ENCODE measurements at places on chromosomes 11 and 22.
A peak's percentile ranks its signal among the peaks of the same experiment; 100 is the strongest.

DNA sequence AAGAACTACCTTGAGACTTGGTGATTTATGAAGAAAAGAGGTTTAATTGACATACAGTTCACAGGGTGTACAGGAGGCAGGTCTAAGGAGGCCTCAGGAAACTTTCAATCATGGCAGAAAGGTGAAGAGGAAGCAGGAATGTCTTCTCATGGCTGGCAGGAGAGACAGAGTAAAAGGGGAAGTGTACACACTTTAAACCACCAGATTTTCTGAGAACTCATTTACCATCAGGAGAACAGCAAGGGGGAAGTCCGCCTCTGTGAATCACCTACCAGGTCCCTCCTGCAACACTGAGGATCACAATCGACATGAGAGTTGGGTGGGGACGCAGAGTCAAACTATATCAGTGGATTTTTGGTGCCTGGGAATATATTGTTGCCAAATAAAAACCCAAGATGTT, 40.3 kb upstream of the OR5D13 start:
- no peak for DNase-seq

DNA sequence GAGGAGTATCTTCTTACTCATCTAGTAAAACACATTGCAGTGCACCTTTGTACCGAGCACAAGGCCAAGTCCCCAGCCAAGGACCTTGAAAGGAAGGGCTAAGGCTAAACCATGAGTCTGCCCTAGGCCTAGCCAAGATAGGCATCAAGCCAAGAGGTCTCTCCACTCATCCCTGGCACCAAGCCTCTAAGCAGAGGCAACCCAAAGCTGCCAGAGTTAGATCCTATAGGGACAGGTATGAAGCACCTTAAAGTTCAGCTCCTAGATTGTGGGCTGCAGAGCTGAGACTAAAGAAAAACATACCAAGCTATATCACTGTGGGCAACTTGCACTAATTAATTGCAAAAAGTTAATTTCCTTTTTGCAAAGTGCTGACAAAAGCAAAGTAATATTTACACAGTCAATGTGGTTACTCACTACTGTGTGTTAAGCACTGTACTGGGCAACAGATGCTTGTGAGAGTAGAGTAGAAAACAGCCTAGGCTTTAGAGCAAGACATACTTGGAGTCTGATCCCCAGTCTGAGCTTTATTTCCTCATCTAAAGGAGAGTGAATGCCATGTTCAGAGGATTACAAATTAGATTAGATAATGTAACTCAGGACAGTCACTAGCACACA, 7.2 kb downstream of the COA4 start:
- DNase-seq, result no peak

DNA sequence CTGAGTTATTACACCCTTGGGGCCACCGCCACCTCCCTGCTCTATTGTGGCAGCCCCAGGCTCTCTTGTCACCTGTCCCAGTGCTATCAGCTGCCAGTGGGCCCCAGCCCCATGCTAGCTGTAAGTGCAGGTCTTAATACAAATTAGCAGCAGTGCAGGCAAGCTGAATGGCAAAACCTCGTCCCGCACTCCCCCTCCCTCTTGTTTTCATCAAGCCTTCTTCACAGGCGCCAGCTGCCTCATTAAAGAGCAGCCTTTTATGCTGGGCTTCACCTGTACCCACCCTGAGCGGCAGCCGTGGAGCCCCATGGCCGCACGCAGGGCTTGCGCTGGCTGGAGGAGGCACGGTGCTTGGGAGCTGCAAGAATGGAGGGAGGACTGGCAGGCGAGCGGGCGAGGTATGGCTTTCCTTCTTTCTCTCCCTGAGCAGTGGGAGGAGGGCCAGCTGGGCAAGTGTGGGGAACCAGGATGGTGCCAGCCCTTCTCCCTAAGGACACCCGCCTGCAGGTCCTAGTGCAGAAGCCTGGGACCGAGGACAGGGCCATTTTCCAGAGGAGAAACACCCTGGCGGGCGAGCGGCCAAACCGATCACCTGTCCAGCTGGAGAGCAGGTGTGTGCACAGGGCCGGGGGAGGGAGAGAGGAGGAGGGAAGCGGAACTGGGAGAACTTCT, 70.7 kb downstream of the FLI1 start:
- DNase-seq, result no peak

GRCh38 chr11:61851113-61851899, 23.2 kb downstream of the FADS2 start:
- DNase-seq, result no peak

- no peak for DNase-seq
Observed at GRCh38 chr11:6771926-6772893, at the start of gene OR2AG2. OR2AG2 (minus strand) TSS chr11:6771976; CDS start chr11:6768957, 3,019 bp downstream.

DNA sequence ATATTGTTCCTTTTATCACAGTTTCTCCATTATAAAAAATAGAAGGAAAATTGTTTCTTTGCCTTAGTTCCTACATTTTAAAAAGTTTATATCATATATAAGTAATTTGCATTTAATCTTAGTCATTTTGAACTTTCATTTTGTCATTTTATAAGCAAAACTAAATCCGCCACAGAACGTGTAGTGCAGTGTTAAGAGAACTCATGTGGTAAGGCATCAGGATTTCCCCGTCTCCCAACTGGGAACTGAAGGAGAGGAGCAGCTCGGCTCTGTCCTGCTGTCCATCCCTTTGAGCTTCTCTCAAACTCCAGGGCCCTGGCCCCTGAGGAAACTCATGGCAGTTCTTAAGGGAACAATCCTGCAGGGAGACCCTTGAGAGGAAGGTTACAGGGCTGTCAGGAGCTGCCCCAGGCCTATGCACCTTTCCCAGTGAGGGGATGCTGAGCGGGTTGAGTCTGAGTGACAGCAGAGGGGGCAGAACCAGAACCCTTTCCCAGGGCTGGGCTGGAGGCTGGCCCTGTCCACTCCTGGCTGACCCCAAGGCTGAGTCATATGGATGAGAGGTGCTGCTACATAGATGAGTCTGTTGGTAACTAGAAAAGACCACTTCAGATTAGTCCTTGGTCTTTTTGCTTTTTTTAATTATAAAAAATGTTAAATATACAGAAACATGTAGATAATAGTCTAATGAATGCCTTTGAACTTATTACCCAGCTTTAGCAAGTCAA, 333.1 kb downstream of the TBC1D22A start:
- DNase-seq, result no peak

DNA sequence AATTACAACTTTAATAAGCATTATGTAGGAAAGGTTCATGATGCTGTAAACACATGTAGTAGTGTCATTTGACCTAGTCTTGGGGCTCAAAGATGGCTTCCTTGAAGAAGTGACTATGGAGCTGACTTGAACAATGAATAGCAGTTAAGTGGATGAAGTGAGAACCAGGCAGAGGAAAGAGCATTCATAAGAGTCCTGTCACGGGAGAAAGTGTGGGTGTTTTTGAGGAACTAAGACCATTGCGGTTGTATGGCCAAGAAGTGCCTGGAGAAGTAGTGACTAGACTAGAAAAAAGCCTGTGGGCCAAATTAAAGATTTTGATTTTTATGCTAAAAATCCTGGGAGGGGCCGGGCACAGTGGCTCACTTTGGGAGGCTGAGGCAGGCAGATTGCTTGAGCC, 7.2 kb upstream of the IL18BP start:
- DNase-seq, result no peak

GRCh38 chr22:27747396-27748221, 53.9 kb downstream of the MN1 start:
- DNase-seq, result no peak

DNA sequence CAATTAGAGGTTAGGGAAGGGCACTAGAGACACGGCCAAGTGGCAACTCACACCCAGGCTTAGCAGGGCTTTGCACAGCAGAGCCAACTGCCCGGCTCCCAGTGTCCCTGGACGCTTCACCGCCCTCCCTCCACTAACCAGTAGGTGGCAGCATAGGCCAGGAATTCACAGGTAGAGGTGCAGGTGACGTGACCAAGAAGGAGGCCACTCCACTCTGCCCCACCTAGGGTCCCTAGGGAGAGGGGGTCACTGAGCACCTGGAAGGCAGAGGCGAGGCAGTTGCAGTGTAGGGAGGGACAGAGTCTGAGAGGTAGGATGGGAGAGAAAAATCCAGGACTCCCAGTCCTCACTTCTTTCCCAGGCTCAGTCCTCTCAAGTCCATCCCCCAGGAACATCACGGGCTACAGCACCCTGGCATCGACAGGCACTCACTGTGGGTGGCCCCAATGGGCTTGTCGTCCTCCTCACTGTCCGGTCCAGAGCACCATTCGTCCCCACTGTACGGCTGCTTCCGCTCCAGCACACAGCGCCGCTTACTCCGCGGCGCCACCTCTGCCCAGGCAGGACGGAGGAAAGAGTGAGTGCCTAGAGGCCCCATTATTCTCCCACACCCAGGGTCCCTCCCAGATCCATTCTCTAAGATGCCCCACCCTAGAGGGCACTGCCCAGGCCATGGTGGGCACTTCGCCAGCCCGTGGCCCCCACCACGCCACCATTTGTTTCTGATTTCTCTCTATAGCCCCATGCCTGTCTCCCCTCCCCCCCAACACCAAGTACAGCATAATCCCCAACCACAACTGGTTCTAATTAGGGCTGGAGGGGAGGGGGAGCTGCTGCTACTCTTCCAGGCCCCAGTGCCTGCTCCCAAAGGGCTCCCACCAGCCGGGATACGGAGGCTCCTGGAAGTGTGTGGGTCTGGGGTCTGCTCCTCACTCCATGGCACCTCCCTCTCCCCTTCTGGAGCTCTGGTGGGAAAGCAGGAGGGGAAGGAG, 18.4 kb downstream of the BCL9L start:
- peak; percentile 10 for DNase-seq

GRCh38 chr11:119018074-119018938, at the start of the genes RPS25 and TRAPPC4:
RPS25 (minus strand) TSS chr11:119018343; CDS start chr11:119018284, 59 bp downstream.
TRAPPC4 (plus strand) TSS chr11:119018766; CDS start chr11:119018796, 30 bp downstream.
- DNase-seq, result peak; percentile 53

DNA sequence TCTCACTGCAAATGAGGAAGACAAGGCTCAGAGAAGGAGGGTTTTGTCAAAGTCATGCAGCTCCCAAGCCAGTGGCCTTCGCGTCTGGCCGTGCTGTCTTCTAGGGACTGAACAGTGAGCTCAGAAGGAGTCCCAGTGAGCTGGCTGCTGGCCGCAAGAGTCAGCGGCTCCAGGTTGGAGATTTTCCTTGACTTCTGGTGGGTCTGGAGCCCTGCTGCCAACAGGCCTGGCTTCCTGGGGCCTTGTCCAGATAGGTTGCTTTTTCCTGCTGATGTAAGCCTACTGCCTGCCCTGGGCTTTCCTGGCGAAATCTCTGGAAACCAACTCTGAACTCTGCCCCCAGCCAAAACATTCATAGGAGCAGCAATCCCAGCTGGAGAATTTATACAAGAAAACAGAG, 272.7 kb upstream of the CADM1 start:
- no peak for DNase-seq

GRCh38 chr11:68774194-68774585, 22.9 kb upstream of the TESMIN start:
- DNase-seq, result no peak

DNA sequence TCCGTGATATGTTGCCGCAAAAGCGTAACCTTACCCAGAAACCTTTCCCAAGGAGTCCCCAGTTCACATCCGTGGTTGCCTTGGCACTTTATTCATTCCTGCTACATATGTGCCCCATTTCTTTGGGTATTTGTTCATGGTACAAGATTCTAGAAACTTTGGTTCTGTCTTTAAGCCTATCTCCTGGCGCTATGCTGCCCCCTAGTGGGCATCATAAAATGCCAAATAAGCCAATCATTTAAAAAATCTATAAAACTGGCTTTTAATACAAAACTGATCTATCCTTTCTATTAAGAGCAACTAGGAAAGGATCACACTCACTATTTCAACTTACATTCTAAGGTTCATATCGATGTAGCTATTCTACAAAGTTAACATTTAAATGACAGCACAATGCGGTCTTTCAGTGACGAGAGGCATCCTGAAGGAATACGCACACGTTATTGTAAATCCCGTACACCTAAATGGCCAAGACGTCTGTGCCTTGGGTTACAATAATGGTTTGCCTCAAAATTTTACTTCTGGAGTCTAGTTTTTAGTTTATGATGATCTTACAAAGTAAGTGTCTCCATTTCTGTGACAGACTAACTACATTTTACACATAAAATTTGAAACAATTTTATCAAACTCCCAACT, 16.2 kb downstream of the PIWIL3 start:
- no peak for DNase-seq

DNA sequence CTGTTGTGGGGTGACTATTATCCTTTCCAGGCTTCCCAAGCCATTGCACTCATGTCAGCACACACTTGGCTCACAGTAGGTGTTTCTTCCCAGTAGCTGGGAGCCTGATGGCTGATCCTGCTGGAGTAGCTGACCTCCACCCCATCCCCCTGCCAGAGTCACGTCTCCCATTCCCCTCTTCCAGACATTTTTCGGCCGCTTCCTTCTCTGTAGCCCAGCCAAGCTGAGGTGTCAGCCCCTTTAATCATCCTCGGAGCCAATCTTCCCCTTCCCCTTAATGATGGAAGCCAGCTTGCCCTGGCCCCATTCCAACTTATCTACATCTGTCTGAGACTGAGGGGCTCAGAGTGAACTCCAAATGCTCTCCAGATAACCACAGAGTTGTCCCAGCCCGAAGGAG, 550.7 kb downstream of the MN1 start:
- no peak for DNase-seq

DNA sequence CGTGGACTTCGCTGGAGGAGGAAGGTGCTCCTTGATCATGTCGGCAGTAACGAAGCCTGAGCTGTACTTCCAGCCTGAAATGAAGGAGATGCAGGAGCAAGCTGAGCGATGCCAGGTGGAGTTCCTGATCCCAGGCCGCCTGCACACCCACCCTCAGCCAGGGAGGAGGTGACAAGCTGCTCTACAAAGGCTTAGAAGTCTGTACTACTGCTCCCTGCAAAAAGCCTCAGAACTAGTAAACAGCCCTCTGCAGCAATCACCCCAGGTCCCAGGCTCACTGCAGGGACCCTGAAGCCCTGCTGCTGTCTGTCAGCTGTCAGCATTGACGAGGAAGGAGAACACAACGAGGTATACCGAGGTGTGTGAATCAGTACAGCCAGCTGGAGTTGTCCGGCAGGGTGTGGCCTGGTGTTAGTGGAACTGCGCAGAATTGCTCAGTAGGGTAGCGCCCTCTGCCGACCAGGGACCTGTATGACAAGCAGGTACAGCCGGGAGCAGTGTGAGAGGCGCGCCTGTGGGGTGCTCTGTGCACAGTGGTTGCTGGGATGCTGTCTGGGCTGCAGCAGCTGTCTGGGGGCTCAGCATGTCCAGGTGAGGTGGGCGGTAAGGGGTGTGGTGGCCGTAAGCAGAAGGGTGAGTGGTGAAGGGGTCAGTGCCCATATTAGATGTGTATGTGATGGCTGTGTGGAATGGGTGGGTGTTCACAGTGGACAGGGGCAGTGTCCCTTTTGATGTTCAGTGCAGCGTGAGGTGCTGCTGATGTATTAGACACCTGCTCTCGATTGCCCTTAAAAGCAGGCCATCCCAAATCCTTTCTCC, 7.6 kb downstream of the CYB5R2 start:
- DNase-seq, result no peak

All from GOT3 (cell line).